Endodermal cell (in vitro differentiated cells): ENCODE measurements at places on chromosomes 1 and 21. TPM values are rescaled to one million over a fixed set of nuclear protein-coding genes. Genes with fewer than 3 reads are reported as not detected.

DNA sequence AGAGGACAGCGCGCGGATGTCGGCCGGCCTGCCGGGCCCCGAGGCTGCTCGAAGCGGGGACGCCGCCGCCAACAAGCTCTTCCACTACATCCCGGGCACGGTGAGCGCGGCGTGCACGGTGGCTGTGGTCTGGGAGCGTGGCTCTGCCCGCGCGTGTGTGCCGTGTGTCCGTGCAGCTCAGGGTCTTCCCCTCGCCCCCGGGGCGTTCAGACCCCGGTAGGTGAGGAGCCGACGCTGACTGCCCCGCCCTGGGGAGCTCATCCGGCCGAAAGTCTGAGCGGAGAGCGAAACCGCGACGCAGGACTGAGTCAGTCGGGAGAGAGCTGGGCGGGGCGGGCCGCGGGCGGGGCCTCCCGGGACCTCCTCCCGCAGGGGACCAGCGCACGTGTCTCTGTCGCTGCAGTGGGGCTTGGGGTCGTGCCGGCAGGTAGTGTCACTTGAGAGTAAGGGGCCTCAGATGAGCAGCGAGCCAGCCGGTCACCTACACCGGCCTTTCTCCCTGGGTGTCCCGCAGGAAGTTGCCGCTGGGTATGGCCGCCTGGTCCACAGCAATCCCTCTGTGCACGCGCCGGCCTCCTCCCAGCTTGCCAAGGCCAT, 520 bp downstream of the PLEKHN1 start:
- H3K27me3 ChIP-seq: peaks cover 46% of the 10 kb centered on the region
- H3K4me1 ChIP-seq: no peaks in the 10 kb centered on the region
- H3K27ac ChIP-seq: no peak overlapping the region
- no peaks in the 10 kb centered on the region for H3K36me3 ChIP-seq

CDC14A gene
- total RNA-seq: 14.5 to 19.4 TPM (median 16.1 TPM) in 3 replicates

- no peak overlapping the region for H3K27ac ChIP-seq
- no peak overlapping the region for H3K4me3 ChIP-seq
Observed at GRCh38 chr1:67956116-67956515, 94.3 kb downstream of the DIRAS3 start.

- H3K27me3 ChIP-seq: peaks cover 22% of the 10 kb centered on the region
- peak overlapping the region; percentile 75 for H3K4me3 ChIP-seq
- H3K36me3 ChIP-seq: no peaks in the 10 kb centered on the region
- H3K4me1 ChIP-seq: peaks cover 9% of the 10 kb centered on the region
- H3K27ac ChIP-seq: peak overlapping the region; percentile 48
Observed at GRCh38 chr1:244730153-244730933, 77.4 kb downstream of the DESI2 start.
